ENCODE measurements at places on chromosomes 11 and 22. TPM values are rescaled to one million over a fixed set of nuclear protein-coding genes. Genes with fewer than 3 reads are reported as not detected.

DNA sequence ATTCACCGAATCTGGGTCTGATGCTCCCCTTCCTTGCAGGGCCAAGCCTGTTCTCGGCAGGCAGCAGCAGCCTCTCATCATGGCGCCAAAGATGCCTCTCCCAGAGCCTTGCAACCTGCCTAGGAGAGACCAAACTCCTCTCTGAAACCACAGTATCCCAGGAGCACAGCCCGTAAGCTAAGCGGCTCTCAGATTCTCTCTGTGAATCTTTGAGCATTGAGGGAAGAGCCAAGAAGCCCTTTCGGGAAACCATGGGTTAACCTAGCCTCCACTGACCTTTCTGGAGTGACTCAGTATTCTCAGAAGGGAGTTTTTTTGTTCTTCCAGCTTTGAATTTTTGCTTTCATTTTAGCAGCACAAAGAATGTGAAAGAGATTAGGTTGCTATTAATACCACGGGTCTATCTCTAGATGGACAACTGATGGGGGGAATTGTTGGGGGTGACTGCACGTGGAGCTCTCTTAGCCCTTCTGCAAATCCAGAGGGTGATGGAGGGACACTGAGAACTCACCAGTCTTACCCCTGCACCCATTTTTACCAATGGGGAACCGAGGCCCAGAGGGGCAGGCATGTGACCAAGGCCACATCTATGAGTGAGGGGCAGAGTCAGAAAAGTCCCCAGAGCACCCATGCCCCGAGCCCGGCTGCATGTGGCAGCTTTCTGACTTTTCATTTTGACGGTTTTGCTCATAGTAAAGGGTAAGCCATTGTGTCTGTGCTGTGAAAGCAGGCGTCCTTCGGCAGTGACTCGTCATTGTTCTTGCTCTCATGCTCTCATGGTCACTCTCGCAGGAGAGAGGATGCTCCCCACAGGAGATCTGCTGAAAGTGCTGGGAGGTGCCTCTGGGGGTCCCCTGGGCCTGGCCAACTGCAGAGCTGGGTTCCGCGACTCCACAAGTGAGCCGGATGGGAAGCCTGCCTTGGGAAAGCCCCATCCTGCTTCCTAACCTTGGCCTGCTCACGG is 36.0 kb downstream of the IRAG1 start:
- no peaks in the 10 kb centered on the region for H3K36me3 ChIP-seq
- peak overlapping the region; percentile 18 for H3K4me3 ChIP-seq
- H3K27ac ChIP-seq = peak overlapping the region; percentile 93
- H3K4me1 ChIP-seq = peaks cover 87% of the 10 kb centered on the region
- H3K27me3 ChIP-seq = no peaks in the 10 kb centered on the region

DNA sequence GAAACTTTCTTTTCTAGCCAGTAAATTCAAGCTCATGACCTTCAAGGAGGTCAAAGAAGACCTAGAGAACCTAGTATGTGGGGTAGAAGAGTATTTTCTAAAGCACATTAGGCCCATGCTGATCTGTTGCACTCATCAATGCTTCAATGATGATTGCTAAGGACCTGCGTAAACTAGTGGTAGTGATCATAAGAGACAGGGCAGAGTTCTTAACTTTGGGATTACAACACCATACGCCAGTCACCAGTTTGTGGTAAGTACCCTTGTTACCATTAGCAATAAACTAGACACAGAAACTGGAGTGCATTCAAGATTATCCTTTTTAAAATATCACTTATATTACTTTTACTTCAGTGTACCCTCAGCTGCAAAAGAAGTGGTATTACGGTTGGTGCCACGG is 490.3 kb downstream of the BUD13 start:
- H3K36me3 ChIP-seq = no peaks in the 10 kb centered on the region
- H3K27me3 ChIP-seq = no peaks in the 10 kb centered on the region
- no peak overlapping the region for H3K4me3 ChIP-seq

GRCh38 chr11:8313504-8314090 is 49.9 kb upstream of the LMO1 start:
- ATAC-seq = no peak
- no peak overlapping the region for H3K4me3 ChIP-seq
- H3K4me1 ChIP-seq = no peaks in the 10 kb centered on the region
- H3K36me3 ChIP-seq = no peaks in the 10 kb centered on the region

DNA sequence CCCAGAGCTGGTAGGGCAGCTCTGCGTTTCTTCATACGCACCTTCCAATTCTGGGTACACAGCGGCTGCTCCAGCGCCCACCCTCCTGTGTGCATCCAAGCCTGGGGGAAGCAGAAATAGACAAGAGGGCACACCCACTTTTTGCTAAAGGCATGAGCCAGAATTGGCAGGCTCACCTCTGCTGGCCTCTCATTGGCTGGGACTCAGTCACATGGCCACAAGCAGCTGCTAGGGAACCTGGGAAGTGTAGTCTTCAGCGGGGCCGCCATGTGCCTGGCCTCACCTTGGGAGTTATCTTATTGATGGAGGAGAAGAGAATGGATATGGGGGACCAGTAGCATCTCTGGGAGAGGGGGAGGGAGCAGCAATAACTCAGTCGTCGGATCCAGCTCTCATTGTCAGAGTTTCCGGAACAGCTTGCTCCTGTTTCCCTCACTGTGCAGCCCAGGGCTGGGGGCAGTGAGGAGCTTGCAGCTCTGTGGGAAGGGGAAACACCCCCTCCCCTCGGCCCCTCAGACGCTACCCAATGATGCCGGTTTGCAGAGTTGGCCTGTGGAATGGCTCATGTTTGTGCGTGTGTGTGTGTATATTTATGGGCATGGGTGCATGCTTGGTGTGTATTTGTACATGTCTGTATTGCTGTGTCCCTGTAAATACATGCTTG is 11.8 kb upstream of the MIEF1 start:
- H3K36me3 ChIP-seq = no peaks in the 10 kb centered on the region
- peak; percentile 90 for ATAC-seq
- no peaks in the 10 kb centered on the region for H3K4me1 ChIP-seq
- H3K27ac ChIP-seq = no peak overlapping the region
- H3K27me3 ChIP-seq = peaks cover 6% of the 10 kb centered on the region
- H3K4me3 ChIP-seq = no peak overlapping the region

DNA sequence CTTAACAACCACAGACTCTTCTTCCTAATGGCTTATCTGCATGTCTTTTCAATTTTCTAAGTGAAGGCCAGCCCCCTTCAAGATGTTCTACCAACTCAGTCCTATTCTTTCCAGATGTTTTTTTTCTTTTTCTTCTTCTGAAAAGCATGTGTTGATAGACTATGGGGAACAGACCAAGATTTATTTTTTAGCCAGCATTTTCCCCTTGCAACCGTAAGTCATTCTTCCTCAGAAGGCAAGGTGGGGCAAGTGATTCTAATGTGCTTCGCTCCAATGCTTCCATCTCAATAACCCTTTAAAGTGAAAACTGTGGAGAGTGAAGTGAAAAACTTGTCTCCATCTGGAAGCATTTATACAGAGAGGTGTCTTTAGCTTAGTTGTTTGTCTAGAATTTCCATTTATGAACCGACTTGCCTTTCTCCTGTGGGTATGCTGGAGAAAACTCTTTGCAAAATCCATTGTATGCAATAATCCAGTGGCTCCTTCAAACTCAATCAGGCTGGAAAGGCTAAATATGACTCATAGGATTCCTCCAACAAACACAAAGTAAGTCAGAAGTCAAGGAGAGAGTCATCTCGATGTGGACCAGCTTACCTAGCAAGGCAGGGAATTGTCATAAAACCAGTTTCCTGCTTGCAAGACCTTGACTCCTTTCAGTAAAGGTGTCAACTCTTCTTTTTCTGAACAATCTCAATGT is 83.7 kb downstream of the MAML2 start:
- no peaks in the 10 kb centered on the region for H3K27me3 ChIP-seq
- no peak overlapping the region for H3K4me3 ChIP-seq
- no peaks in the 10 kb centered on the region for H3K36me3 ChIP-seq

GRCh38 chr11:88012456-88012855 is 162.8 kb downstream of the RAB38 start:
- no peak for ATAC-seq
- no peak overlapping the region for H3K27ac ChIP-seq
- no peaks in the 10 kb centered on the region for H3K36me3 ChIP-seq

DNA sequence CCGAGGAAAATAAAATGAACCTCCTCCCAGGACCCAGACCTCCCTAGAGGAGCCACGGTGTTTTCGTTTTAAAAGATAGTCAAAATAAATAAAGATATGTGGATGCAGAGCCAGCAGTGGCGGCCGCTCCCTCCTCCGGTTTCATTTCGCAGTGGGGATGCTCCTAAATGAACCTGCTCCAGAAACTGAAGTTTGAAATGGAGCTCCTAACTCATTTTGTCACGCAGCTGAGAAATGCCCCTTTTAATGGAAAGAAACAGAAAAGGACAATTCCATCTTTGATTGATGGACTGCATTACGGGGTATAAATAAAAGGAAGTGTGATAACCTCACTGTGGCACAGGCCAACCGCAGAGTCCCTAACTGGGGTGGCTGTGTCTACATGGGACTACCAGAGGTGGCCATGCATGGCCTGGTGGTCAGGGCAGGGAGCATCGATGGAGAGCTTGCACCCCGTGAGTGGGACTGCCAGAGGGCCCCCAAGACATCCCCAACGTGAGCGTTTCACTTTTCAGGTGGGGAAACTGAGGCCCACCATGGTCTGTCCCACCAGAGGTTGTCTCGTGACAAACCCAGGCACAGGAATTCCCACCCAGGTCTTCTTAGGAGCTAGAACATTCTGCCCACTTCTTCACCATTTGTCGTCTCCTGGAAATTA is 426.6 kb downstream of the BRD1 start:
- no peaks in the 10 kb centered on the region for H3K36me3 ChIP-seq
- H3K27me3 ChIP-seq = peaks cover 78% of the 10 kb centered on the region

Gene TRPM5
- not detected for total RNA-seq

Data from gastroesophageal sphincter (tissue), 4 donors.